ENCODE measurements at places on chromosomes 13 and 19.

- no peak for DNase-seq
These were observed 12.1 kb downstream of the SAE1 start for GRCh38 chr19:47142779-47143178.

GRCh38 chr19:861756-862580 is 2.5 kb downstream of the CFD start:
- peak; percentile 70 for DNase-seq

DNA sequence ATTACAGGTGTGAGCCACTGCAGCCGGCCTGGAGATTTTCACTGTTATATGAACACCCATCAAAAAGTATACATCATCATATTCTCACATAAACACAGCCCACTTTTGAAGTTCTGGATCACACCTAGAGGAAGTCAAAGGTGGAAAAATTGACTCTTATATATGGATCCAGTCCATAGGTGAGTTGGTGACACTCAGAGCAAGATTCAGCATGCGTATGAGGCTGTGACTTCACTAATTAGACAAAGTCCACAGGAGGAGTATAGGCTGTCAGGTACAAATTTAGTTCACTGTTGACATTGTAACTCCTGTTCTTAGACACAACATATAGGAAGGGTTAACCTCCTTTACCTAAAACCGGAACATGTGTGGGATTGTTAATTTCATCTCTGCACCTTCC is 31.4 kb upstream of the ZNF254 start:
- no peak for DNase-seq

DNA sequence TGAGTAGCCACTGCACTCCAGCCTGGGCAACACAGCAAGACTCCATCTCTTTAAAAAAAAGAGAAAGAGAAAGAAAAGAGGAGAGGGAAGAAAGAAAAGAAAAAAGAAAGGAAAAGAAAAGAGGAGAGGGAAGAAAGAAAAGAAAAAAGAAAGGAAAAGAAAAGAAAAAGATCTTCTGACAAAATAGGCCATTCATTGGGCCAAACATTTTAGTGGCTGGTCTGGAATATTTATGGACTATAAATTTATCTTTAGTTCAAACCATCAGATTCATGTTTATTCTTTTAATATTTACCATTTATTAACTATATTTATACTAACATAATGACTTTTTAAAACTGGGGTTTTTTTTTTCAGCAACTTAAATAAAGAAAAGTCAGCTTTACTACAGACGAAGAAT is 85.6 kb upstream of the KLF5 start:
- DNase-seq: no peak

DNA sequence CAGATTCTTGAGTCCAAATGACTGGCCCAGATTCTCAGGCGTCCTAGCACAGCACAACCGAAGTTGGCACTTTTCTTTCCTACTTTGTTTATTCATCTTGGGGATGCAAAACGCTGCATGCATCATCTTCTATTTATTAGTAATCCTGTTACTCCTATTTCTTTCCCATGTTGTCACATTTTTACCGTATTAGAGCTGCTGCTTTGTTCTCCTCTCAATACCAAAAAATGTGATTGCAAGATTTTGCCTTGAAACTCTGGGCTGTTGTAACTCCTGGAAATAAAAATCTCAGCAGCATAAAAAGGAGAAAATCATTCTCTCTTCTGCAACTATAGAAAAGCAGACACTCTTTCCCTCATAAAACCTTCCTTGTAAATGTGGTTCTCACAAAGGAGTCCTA is 12.9 kb upstream of the IGSF23 start:
- DNase-seq: no peak

- DNase-seq: peak; percentile 88
These were observed 20.4 kb upstream of the ZNF91 start for GRCh38 chr19:23415561-23416191.

DNA sequence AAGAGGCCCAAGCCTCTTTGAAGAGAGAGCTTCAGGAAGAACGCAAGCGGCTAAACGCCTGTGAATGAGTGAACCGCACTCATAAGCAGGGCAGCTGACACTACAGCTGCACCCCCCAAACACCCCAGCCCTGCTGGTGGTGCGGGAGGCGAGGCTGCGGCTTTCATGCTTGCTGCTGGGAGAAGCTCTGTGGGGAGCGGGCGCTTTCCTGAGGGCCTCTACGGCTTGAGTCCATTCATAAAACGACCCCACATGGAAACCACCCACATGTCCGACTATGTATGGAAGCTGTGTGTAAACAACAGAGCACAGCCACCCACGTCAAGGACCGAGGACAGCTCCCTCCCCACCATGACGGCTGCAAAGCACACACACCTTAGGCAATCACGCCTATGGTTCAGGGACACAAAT is 5.5 kb downstream of the AP3D1 start:
- DNase-seq: no peak

All from NCI-H146 (cell line).